ENCODE measurements at places on chromosomes 4 and X.

GRCh38 chr4:534576-535151 is 35.7 kb downstream of the PIGG start:
- DNase-seq: no peak

DNA sequence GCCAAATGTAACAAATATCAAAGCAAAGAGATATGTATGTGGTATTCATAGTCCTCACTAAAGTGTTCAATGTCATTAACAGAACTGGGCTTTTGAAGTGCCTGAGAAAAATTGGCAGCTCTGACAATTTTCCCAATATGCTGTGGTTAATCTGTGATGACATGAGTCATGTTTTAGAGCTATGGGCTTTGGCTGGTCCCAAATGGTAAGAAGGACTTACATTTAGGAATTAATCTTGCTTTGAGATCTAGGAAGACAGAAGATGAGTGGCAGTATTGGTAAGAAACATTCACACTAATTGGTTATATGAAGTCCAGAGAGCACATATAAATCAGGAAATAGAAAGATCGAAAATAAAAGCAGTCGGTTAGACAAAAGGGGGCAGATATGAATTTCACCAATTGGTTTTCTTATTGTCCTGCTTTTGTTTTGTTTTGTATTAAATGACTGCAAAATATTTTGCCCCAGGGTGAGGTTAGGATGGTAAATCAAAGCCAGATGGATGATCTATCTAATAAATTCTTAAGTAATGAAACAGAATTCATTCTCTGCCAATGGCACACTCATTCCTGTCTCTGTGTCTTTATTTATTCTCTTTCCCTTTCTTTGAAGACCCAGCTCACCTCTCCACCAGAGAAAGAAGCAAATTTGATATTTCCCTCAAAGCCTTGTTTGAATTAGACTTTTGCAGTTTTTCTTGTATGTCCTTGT is 993.1 kb downstream of the RPA4 start:
- DNase-seq: no peak

DNA sequence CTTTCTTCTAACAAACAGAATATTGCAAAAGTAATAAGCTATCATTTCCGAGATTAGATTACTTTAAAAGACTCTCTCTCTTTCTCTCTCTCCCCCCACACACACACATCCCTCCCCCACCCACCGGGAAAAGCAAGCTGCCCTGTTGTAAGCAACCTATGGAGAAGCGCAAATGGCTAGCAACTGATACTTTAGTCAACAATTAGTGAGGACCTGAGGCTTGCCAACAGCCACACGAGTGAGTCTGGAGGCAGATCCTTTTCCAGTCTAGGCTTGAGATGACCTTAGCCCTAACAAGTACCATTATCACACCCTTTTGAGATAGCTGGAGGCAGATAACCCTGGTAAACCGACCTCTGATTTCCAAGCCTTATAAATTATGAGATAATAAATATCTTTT is 19.7 kb upstream of the ADGRL3 start:
- no peak for DNase-seq

DNA sequence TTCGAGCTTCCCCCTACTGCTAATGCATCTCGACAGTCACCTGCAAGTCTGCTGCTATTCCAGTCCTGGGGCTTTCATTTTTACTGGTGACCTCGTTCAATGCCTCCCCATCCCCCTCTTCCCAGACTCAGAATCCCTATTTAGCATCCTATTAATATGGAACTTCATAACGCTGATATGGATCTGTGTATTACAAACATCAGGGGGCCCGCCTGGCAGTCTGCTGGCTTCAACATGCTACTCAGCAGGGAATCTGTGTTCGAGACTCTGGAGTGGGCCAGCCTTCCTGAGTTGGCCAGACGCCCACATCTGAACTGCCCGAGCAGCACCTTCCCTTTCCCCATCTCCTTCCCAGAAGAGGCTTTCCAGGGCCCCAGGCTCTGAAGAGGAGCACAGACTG is 173.9 kb upstream of the PPARGC1A start:
- DNase-seq: no peak

- no peak for DNase-seq
Observed at GRCh38 chrX:72408885-72409284, 103.2 kb upstream of the CITED1 start.
